LHCN-M2 (cell line): ENCODE measurements at places on chromosomes 1 and 21.

DNA sequence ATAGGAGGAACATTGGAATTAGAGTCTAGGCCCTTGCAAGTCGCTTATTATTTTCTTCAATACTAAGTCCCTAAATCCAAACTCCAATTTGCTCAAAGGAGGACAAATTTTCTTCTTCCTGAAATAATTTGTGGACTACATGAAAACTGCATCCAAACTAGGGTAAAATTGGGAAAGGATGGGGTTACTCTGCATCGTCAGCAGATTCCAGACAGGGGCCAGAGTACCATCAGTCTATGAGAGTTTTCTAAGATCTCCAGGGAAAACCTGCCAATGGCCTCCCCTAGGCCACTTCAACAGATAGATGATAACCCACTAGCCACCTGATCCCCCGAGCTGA is 508 bp downstream of the HEYL start:
- DNase-seq, result no peak

- peak; percentile 59 for DNase-seq
Measured at GRCh38 chr21:25350056-25350455, 257.2 kb downstream of the MRPL39 start.

DNA sequence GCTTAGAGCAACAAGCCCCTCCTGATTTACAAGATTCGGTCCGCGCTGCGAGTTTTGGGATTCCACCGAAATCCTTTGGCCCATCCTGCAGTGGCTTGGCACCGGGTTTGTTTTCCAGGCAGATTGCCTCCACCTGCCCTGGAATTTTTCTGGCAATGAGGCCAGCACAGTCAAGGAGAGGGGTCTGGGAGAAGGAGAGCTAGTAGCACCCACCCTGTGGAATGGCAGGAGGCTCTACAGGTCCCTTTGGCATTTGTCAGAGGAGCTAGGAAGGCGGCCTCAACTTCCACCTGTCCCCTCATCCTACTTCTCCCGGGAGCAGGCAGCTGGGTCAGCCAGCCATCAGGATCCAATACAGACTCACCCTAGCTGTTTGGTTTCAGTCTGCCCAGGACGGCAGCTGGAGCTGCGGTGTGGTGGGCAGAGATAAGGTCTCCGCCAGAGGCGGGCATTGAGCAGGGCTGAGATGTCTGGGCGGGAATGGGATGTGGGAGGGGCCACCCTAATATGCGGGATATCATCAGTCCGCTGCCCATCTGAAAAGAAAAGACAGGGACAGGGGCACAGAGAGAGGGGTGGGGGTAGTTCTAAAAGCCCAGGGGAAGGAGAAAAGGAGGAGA is 37.8 kb upstream of the PRELP start:
- DNase-seq, result no peak

DNA sequence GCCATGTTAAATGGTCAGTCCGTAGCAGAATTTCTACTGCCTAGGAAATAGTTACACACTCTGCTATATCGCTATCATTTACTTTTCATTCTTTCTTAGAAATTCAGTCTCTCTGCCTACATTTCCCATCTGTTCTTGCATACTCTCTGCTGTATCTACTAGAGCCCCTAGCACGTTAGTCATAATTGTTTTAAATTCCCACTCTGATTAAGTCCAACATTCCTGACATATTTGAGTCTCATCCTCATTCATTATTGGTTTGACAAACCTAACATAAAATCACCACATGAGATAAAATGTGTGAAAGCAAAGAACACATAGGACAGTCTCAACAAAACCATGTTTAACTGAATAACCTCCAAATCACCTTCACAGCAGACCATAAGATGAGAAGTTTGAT is 513.6 kb downstream of the PLPP3 start:
- peak; percentile 62 for DNase-seq

GRCh38 chr1:81703756-81704463 is 96.8 kb upstream of the ADGRL2 start:
- DNase-seq, result no peak

DNA sequence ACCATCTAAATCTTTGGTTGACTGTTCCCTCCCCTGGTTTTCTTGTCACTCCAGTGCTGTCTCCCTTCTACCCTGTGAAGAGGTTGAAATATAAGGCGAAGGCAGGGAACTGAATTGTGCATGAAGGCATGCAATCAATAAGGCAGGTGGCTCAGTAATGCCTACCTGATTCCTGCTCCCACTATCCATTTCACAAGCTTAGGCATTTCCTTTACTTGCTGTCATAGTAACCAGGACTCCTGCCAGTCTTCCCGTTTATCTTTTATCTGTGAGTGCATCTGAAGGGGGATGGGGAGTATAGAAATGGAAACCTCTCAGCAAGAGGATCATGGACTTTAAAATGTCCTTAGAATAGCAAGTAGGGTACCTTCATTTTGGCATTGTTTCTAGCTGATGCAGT is 40.5 kb downstream of the MRPS6 start:
- DNase-seq, result no peak

DNA sequence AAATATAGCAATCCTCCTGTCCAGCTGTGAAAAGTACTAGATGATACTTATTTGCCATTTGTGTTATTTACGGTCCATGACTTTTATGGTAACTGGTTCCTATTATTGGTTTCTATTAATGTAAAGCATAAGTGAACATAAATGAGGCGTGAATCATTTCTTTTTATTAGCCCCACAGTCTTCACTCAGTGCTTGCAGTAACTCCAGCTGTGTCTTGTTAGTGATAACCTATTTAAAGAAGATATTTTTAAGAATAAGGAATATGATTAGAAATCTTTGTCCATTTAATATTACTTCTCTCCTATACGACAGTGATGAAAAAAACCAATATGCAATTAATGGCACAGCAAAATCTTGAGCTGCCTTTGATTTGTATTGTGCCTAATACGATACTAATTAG is 149.9 kb downstream of the SPATA17 start:
- no peak for DNase-seq

DNA sequence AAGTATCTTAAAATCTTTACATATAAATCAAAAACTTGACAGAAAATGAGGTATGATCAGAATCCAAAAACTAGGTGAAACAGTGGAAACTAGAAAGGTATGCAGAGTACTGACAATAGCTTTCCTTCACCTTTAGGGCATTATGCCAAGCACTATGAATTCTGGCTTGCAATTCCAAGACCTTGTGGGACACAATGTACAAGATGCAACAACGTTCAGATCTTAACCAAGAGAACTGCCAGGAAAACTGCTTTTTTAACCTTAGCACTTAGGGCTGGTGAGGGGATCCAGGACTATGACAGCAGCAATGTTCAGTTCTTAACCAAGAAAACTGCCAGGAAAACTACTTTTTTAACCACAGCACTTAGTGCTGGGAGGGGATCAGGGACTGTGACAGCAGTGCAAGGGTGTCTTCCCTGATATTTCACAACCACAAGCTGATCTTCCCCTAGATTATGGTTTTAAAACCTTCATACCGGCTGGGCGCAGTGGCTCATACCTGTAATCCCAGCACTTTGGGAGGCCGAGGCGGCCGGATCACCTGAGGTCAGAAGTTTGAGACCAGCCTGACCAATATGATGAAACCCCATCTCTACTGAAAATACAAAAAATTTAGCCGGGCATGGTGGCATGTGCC is 22.3 kb downstream of the FOXJ3 start:
- DNase-seq, result no peak

- DNase-seq, result no peak
Measured at GRCh38 chr1:117613249-117613968, 7.6 kb downstream of the TENT5C start.

GRCh38 chr1:16438924-16439323 is 1.6 kb upstream of the NECAP2 start:
- DNase-seq, result no peak

DNA sequence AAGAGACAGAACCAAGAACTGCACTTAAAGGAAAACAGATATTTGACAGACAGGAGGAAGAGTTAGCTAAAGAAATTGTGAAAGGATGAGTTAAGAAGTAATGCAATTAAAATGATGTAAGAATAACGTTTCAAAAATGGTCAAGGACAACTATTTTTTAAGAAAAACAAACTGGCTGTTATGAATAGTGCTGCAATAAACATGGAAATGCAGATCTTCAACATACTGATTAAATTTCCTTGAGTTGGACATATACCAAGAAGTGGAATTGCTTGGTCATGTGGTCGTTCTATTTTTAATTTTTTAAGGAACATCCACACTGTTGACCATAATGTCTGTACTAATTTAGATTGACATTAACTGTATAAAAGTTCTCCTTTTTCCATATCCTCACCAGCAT is 23.1 kb upstream of the PHTF1 start:
- DNase-seq, result no peak

DNA sequence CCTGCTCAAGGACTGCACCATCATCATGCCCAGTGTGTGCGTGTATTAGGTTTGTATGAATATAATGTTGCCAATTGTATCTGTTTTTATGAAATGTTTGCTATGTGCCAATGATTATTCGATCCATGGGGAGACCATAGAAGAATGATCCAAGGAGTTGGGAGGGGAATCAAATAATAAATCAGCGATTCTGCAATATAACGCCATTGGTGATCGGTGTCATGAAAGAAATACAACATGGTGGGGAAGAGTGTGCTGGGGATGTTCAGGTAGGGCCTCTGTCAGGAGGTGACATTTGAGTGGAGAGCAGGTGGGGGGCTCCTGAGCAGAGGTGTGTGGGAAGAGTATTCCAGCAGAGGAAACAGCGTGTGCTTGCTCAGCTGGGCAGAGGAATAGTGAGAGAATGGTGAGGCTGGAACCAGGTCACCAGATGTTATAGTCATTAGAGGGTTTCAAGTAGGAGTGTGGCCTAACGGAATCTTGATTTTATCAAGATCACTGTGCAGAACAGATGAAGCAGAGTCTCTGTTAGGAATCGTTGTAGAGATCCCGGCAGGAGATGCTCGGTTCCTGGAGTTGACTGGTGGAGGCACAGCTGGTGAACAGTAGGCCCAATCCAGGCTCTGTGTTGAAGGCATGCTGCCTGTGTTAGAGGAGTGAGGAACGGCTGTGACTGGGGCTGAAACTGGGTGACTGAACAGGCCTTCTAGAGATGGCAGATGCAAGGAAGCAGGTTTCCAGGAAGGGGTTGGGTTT is 2.9 kb upstream of the ZNF496 start:
- DNase-seq, result no peak

DNA sequence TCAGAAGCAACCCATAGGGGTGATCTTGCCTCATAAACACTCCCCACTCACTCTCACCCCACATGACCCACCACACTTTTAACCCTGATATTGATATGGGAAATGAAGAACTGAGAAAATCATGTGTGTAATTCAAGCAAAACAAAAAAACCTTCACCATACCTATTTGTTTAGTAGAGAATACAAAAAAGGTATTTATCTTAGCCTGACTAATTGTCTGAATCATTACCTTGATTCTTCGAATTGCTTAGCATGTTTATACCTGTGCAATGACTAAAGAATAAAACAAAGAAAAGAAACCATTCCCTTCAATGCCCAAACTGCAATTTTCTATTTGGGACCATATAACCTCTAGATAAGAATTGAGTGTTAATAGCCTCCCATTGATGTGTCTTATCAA is 1.8 kb downstream of the CLDN17 start:
- DNase-seq, result no peak

DNA sequence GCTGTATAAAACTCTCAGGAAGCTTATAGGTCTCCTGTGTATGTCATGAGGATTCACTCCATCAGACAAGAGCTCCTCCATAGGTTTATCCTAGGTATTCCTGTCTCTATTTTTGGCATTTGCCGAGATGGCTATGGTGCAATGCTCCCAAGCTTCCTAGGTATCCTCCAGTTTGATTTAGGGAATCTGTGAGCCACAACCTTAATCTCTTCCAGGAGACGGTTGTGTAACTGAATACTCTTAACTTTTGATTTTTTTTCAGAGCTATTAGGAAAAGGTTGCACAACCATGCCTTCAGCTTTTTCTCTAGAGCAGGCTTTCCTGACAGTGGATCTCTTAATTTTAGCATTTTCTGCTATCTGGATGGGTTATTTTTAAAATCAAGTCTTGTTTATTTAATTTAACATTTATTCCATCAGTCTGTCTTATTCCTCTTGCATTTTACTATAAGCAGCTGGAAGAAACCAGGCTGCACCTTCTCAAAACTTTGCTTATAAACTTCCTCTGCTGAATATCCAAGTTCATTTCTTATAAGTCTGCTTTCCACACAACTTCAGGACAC is 69.4 kb upstream of the BACE2 start:
- DNase-seq, result no peak

GRCh38 chr1:66637146-66637545 is 103.2 kb downstream of the SGIP1 start:
- no peak for DNase-seq

GRCh38 chr1:54243022-54243421 is 43.1 kb downstream of the MRPL37 start:
- no peak for DNase-seq

- DNase-seq, result no peak
Measured at GRCh38 chr1:246417813-246418564, 89.1 kb downstream of the SMYD3 start.

- DNase-seq, result no peak
Measured at GRCh38 chr1:227887697-227888403, 59.9 kb downstream of the WNT9A start.

- peak; percentile 35 for DNase-seq
Measured at GRCh38 chr21:41924368-41924754, 29.5 kb downstream of the C2CD2 start.

DNA sequence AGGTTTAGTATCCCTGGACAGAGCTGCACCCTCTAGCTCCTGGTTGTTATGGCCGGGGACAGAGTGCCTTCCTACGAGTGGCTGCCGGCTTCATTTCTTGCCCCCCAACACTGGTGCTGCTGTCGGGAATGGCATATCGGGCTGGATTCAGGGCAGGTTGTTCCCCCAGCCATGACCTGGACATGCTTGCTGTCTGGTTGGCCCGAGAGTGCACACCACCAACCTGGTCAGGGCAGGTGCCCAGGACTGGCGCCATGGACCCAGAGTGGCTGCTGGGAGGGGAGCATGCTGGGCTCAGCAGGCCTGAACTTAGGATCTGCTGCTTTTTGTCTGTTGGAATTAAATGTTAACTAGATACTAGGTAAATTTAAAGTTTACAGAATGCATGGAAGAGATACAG is 21.8 kb downstream of the H6PD start:
- no peak for DNase-seq

DNA sequence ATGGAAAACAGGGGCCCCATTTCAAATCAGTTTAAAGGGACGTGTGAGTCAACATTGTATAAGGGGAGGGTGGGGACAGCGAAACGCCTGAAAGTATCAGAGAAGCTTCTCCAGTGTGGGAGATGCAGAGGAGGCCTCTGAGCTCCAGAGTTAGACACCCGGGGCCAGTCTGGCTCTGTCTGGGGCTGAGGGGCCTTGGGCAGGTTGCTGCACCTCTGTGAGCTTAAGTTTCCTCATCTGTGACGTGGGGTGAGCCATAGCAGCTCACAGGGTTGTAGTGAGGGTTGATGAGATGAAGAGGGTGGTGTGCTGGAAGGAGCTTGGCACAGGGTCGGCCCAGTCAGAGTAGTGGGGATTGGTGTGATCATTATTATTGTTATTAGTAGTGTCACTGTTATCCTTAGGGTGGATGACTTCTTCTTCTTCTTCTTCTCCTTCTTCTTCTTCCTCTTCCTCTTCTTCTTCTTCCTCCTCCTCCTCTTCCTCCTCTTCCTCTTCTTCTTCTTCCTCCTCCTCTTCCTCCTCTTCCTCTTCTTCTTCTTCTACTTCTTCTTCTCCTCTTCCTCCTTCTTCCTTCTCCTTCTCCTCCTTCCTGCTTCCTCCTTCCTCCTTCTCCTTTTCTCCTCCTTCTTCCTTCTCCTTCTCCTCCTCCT is 282.0 kb downstream of the PTPRU start:
- no peak for DNase-seq
